ENCODE measurements at places on chromosomes 6 and 20.

DNA sequence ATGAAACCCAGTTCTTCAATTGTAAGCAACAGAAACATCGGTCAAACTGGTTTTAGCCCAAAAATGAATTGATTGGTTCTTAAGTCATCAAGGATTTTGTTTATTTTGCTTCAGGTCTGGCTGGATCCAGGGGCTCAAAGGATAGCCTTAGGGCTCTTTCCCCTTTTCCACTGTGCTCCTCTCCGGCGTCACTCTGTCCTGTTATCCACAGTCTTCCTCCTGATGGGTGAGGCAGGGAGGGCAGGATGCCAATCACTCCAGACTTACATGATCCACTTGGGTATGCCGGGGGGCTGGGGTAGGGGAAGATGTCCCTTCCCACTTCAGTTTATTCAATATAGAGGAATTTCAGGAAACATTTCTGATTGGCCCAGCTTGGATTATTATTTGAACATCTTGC lies 40.0 kb downstream of the PLAGL2 start:
- no peak for DNase-seq

- DNase-seq: no peak
These were observed 222.0 kb upstream of the SGK1 start for GRCh38 chr6:134539865-134540323.

DNA sequence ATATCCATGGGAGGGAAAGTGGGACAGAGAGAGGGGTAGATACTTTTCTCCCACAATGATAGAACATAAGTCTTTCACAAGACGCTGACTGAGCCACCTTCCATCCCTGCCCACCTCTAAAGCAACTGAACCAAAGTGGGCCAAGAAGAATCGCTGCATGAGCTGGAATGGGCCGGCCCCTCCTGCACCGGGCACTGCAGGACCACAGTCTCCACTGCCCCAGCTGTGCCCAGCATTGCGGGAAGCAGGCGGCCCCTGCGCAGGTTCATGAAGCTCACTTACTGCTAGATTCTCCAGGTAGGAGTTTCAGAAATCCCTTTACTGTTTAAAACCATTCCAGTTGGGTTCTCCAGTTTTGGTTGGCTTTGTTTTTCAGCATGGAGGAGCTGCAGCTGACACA lies 32.0 kb upstream of the CST7 start:
- DNase-seq: no peak

DNA sequence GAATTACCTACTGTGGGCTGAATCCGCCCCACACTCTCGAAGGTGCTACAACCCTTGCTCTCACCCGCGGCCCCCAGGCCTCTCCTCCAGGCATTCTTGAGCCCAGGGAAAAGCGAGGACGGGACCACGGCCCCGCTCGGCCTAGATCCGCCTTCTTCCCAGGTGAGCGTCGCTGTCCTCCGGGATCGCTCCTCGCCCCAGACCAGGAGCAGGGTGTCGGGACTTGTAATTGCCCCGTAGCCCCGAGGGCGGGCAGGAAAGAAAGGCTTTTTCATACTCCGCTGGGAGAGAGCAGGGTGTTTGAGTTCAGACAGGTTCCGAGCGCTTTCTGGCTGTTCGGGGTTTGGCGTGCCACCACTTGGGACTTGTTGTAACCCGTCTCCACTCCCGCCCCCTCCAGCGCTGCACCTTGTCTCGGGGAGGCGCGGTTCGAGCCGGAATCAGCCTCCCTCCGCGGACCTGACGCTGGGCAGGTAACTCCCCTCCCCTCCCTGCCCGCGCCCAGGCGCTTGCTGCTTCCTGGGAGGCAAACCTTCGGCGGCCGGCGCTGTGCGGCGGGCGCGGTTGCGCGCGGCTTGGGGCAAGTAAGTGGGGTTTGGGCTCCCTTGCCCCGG lies at the start of gene FAM83B:
Gene FAM83B (plus strand): TSS at position 529 of the 614 bp plus-strand sequence. CDS start 23,476 bp downstream, outside the sequence.
- DNase-seq: no peak

DNA sequence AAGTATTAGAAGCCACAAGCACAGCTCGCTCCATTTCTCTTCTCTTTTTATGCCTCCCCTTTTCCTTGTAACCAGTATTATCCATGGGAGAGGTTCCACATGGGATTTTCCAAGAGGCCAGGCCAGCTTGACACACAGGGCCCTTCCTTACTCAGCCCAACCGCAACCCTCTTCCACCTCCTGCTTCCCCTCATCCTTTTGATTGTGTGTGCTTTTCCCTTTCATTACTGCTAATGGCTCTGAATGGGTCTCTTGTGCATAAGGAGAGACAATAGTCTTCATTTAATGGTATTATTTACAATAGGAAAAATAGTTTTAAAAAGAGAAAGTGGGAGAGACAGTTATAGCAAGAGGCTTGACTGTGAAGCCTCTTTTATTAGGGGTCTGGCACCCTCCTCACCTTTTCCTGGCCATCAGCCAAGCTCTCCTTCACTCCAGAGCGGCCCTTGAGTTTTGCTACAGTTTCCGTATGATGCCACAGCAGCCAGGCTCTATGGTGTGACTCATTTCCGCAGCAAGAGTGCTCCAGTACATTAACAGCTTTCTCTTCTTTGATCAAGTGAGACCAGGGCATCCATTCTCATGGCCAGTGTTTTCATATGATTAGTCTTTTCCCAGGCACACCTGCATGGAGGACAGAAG lies 579.5 kb downstream of the TFAP2B start:
- peak; percentile 48 for DNase-seq

All from NCI-H2227 treated with DMSO at 0.1 percent for 48 hours (cell line).